SW480 (cell line): ENCODE measurements at places on chromosomes 3 and 15.

DNA sequence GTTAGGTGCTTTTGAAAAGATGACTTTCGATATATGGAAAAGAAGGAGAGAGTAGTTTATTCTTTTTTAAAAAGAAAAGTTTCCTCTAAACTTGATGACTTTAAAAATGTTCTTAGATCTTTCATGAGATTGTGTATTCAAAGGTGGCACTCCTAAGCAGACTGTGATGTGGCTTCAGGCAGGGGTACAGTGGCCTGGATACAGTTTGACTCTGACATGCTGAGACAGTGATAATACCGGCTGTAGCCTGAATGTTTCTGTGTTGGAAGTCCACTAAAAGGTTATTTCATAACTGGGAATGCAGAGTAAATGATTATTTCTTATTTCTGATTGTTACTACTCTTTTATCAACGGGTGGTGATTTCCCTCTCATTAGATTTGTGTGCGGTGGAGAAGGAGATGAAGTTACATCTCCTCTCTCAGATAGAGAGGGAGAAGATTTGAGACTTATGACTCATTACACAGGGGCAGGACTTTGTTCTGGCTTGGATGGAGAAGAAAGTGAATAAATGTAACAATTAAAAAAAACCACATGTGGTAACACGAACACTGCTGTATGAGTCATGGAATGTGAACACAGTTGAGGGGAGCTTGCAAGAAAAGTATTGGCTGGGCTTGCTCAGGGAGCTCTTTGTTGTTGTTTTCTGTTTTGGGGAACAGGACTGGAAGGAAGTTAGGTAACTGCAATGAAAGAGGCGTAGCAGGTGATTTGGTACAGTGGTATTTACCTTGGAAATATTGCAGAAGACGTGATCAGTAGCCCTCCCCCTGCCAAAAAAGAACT, 21.6 kb downstream of the SPTSSB start:
- peak; percentile 97 for DNase-seq

- DNase-seq = no peak
Measured at GRCh38 chr3:19972054-19972453, 25.2 kb downstream of the RAB5A start.

- no peak for DNase-seq
Measured at GRCh38 chr3:18586076-18586475, 160.9 kb upstream of the SATB1 start.

DNA sequence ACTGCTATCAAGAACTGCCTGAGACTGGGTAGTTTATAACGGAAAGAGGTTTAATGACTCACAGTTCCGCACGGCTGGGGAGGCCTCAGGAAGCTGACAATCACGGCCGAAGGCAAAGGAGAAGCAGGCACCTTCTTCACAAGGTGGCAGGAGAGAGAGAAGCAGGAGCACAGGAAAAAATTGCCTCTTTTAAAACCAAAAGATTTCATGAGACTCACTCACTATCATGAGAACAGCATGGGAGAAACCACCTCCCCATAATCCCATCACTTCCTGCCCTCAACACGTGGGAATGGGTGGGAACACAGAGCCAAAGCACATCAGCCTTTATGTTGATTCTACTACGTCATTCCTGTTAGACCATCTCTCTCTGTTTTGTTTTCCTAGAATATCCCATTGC, 650.9 kb upstream of the SEMA6D start:
- no peak for DNase-seq

DNA sequence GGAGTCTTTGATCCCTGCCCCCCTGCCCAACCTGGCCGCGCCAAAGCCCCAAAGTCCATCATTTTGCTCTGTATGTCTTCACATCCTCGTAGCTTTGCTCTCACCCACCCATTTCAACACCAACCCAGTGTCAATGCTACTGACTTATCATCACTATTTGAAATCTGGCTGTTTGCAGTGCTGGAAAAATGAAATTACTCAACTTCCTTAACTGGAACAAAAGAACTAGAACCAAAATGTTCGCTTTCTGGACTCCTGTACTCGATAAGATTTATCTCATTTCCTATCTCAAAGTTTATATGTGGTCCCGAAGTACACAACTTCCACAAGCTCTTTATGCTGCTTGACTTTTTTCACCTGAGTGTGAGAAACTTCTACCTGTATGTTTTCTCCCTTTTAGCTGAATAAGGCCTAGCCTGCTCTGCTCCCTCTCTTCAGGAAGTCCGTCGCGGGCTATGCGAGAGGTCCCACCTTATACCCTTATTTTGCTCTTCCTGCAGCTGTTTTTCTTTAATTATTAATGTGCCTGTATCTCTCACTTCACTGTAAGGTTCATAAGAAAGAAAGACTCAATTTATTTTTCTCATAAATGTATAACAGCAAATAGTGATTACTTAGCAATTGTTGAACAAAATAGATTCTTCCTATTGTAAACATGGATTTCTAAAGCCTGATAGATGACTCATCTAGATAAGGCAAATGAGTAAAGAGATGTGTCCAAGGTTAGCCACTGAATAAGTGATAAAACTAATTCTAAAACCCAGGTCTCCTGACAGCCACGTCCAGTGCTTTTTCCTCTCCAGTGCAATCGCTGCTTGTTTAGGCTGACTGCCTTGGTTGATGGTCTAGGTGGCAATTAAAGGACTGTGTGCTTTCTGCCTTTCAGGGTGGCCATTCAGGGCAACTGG, 464.1 kb upstream of the TPRG1 start:
- no peak for DNase-seq

GRCh38 chr15:58466566-58466965, 34.8 kb downstream of the LIPC start:
- no peak for DNase-seq

DNA sequence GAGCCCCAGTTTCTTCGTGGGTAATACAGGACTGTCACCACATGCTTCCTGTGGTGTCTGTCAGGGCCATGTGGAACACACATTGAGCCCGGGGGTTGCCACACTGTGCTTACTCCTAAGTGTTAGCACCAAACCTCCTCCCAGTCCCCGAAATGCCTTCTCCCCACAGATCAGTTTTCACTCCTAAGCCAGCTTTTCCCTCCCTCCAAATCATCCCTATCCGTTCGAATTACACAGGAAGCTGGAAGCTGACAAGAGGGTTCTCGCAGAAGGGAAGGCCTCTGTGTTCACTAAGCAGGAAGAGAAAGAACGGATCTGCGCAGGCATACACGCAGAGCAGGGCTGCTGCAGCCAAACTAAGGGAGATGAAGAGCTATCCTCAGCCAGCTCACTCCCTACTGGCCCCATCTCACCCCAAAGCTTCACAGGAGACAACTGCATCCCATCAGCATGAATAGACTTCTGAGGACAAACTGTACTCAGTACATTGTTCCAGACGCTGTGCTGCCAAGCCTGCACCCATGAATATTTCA, 32.3 kb downstream of the XXYLT1 start:
- no peak for DNase-seq

- DNase-seq = peak; percentile 21
Measured at GRCh38 chr3:63500196-63500595, 152.3 kb upstream of the SNTN start.

DNA sequence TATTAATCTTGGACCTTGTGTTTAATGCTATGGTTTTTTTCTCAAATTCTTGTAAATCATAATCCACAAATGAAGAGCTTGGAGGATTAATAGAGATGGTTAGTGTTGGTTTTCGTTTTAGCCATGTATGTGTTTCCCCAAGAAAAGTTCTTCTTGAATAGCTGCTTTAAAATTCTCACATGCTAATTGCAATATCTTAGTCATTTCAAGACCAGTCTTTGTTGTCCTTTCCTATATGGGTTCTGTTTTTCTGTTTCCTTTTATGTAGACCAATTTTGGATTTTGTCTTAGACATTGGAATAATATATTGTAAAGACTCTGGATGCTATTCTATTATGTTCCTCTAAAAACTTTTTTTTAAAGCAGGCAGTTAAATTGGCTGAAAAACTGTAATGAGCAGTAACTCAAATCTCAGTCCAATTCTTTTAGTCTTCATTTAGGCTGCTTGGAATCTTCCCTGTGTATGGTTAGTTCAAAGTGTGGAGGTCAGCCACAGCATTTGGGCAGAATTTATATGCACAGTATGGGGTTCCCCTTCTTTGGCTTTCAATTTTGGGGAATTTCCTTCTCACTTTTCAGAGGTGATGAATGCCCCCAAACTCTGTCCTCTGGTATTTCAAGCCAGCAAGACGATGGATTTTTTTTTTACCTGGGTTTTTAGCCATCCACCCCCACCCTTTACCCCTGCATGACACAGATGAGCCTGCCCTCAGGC, 39.1 kb upstream of the DNAJC13 start:
- DNase-seq = no peak

DNA sequence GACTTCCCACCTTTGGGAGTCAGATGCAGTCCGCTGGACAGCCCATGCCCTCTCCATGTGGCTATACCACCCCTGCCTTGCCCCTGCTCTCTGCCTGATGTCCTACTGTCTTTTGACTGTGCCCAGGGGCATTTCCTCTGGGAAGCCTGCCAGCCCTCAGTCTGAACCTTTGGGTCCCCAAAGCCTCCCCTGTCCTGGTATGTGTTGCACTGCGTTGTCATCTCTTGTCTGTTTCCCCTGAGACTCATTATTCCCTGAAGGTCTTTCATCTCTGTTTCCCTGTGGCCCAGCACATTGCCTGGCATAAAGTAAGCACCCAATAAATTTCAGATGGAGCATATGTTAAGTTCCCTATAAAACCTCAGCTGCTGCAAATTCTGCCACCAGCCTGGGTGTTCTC, 236.6 kb upstream of the CTDSPL start:
- DNase-seq = no peak

- DNase-seq = no peak
Measured at GRCh38 chr3:119177321-119177720, 3.9 kb downstream of the UPK1B start.

DNA sequence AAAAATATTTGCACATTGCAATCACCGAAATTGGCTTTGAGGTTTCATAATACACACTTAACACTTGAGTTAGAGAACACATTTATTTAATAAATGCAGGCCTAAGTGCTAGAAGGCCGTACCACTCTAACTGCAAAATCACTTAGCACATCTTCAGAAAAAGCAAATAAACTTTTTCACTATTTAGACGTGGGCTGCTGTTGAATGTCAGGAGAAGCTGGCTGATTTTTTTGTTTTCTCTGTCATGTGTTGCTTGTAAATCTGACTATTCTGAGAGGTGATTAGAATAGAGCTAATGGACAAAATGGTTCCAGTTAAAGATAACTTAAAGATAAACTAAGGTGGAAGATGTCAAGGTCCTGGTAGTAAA, 265.1 kb downstream of the FOXP1 start:
- DNase-seq = no peak

- no peak for DNase-seq
Measured at GRCh38 chr15:34861214-34861613, 65.9 kb upstream of the ACTC1 start.

- DNase-seq = no peak
Measured at GRCh38 chr3:140595295-140595694, 82.6 kb upstream of the TRIM42 start.

DNA sequence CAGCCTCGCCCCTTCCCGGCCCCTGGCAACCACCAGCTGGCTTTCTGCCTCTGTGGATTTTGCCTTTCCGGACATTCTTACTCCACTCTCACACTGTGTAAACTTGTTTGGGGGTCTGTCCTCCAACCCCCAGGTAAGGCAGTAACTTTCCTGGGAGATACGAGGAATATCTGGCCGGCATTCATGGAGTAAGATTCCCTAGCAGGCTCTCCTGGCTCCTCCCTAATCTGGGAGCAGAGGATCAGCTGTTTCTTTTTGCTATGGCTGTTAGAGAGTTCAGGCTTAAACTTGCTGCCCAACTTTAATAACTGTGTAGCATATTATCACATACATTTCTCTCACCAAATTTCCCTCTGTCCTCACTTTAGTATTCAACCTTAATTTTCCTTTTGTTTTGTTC, 64.3 kb downstream of the IGF2BP2 start:
- DNase-seq = no peak

DNA sequence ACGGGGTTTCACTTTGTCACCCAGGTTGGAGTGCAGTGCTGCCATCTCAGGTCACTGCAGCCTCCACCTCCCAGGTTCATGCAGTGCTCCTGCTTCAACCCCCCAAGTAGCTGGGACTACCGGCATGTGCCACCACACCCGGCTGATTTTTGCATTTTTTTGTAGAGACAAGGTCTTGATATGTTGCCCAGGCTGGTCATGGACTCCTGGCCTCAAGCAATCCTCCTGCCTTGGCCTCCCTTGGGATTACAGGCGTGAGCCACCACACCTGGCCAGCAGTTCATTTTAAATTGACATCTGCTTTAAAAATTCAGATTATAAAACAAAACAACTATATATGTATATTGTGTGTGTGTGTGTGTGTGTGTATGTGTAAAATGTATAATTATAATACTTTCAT, 38.3 kb downstream of the CALML4 start:
- DNase-seq = no peak

- peak; percentile 9 for DNase-seq
Measured at GRCh38 chr15:60275624-60276023, 122.2 kb downstream of the ANXA2 start.

GRCh38 chr15:77543159-77543882, 89.4 kb downstream of the LINGO1 start:
- DNase-seq = peak; percentile 84

GRCh38 chr15:43423793-43424192, 52.9 kb downstream of the TUBGCP4 start:
- no peak for DNase-seq

DNA sequence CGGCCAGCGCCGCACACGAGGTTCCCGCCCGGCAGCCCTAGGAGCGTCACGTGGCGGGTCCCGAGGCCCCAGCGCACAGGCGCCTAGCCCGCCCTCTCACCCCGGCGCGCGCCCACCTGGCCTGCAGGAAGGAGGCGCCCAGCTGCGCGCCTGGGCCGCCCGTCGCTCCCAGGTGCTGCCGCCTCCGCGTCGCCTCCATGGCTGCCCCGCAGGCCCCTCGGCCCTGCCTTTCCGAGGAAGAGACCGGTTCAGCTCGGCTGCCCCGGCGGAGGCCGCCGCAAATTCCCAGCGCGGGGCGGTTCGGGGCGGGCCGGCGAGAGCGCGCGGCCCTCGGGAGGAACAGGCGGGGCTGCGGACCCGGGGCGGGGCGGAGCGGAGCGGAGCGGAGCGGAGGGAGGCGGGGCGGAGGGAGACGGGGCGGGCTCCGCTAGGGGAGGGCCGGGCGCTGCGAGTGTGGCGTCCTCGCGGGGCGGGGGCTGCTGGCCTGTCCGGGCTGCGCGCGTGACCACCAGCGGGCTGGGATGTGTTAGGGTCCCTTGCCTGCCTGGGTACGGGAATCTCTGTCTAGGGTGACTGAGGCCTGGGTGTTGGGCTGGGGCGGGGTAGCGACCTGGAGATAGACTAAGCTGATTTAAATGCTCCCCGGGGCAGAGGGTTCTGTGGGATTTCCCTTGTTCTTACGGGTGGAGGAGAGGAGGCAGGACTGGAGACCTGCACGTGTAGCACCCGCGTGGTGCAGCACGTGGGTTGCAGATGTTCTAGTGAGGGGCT, at the start of gene CLN6:
CLN6 (minus strand) TSS at position 343 of the 771 bp plus-strand sequence; CDS start at position 199, 144 bp downstream.
- DNase-seq = peak; percentile 73

DNA sequence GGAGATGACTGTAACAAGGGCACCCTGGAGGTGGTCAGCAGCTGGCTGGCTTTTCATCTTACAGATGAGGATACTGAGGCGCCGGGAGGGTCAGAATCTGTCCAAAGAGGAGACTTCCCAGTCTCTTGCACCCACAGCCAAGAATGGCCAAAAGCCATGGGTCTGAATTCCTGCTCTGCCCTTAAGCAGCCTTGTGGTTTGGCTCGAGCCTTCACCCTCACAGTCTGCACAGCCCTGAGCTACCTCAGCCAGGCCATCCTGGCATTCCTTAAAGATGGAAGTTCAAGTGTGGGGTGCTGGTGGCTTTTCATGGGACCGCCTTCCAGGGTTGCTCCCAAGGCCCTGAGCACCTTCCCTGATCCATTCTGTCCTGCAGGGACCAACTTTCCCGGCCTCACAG, 59.2 kb downstream of the CACNA2D2 start:
- DNase-seq = no peak

GRCh38 chr3:122506450-122506849, 8.3 kb downstream of the KPNA1 start:
- DNase-seq = no peak
